Stimulated activated CD8-positive, alpha-beta memory T cell treated with anti-CD3 and anti-CD28 coated beads, Interleukin-12 subunit alpha, Interleukin-12 subunit beta, amount 100 ng/mL, for 1 hour (primary cell): ENCODE measurements at places on chromosomes 5 and 9.

DNA sequence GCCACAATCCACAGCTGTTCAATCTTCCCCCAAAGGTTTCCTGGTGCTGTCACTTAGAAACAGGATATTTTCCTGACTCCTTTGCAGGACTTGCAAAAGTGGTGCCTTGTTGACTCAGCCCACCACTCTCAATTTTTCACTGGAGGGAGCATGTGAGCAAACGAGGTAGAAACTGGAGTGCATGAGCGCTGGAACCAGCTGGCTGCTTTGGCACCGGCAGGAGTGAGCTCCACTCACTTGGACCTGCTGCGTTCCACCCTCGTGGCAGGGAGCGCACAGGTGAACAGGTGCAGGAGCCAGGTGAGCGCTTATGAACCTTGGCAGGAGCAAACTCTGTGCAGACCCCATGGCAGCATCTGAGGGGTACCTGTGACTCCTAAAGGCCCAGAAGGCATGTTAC is 364.1 kb upstream of the RORB start:
- no peak for DNase-seq

DNA sequence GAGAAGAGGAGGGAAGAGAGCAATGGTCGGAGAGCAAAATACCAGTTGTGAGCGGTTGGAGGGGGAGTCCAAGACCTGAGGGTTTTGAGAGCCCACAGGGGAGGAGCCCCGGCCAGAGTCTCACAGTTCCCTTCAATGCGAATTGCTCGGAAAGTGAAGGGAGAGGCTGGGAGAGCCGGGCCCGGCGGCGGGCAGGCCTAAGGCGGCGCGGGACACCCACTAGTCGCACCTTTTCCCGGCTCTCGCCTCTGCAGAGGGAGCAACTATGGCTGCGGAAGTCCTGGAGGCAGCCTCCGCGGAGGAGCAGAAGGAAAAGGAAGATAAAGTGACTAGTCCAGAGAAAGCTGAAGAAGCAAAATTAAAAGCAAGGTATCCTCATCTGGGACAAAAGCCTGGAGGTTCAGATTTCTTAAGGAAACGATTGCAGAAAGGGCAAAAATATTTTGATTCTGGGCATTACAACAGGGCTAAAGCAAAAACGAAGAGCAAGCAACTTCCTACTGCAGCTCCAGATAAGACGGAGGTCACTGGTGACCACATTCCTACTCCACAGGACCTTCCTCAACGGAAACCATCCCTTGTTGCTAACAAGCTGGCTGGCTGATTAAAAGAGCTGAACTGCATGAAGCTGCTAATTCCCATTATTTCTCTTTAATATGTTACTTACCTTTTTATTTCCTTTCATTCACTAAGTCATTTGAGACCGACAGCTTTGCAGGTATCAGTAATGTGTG is 6.5 kb upstream of the BTNL3 start:
- no peak for DNase-seq

GRCh38 chr5:66877843-66878242 is 281.6 kb downstream of the MAST4 start:
- DNase-seq: no peak

DNA sequence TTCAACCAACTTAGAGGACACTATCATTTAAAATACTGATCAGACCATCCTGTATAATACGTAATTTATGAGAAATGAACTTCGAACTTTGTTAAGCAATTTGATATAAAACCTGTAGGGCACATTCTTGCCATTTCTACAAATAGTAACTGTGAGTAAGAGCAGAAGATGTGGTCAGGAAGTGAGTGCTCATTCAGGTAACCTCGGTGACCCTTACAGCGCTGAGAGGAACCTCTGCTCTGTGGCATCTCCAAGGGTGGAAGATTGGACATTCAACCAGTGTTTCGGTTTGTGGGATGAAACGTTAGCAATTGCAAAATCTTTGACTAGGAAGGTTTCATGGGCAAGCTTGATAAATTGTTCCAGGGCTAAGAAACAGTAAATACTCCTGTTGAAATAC is 194.8 kb upstream of the IRX2 start:
- DNase-seq: no peak

GRCh38 chr5:159965031-159965837 is 43.7 kb upstream of the TTC1 start:
- no peak for DNase-seq

DNA sequence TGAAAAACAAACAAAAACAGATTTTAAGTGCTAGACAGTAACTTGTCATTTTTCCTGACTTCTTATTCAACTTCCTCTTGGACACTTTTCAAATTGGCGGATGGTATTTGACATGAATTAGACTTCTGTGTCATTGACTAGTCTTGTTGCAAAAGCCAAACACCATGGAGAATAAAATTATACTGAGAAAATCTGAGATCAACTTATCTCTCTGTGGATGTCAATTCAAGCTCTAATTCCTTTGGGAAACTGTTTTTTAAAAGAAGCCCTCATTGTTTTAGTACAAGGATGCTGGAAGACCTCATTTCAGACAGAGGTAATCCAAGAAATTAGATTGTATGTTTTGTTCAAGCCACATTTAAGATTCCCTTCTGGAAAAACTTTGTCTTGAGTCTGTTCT is 831.0 kb downstream of the SEMA5A start:
- DNase-seq: no peak

DNA sequence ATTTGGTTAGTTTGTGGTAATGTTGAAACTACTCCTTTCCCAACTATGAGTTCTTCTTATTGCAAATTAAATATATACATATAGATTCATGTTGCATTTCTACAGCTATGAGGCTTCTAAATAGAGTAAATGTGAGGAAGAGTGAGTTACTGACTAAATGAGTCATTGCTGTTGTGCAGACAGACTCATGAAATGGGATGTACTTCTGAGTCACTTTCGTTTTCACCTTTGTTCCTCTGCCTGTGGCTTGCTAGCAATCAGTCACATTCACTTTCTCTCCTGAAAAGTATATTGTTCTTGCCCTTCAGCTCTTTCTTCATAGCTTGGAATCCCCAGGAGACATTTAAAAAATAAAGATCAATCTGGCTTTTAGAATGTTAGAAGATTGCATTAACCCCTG is 295.5 kb upstream of the SMC2 start:
- no peak for DNase-seq

DNA sequence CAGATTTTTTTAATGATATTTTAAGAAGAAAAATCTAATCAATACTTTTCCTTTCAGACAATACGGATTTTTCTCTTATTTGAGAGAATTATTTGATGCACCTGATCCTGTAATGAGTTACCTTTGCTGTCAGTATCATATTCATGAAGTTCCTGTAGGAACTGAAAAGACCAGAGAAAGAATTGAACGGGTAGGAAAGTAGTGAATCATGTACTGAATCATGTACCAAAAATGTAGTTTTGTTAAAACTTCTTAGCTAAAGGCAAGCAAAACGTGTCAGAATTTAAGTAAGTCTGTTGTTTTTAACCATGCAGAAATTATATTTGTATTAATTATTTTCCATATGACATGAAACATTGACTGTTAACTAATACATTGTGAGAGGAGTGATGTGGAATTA is 56.6 kb downstream of the SMC5 start:
- DNase-seq: no peak

DNA sequence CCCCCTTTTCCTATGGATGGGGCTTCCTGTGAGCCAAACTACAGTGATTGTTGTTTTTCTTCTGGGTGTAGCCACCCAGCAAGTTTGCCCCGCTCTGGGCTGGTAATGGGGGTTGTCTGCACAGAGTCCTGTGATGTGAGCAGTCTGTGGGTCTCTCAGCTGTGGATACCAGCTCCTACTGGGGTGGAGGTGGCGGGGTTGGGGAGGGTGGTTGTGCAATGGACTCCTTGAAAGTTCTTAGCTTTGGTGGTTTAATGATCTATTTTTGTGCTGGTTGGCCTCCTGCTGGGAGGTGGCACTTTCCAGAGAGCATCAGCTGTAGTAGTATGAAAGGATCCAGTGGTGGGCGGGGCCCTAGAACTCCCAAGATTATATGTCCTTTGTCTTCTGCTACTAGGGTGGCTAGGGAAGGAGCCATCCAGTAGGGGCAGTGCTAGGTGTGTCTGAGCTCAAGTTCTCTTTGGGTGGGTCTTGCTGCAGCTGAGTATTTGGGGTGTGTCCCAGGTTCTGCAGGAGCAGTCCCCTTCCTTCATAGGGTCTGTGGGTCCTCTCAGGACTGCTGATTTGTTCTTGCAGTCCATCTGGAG is 275.6 kb upstream of the PAPPA start:
- DNase-seq: no peak

GRCh38 chr5:55509796-55510522 is 24.8 kb downstream of the PLPP1 start:
- no peak for DNase-seq

DNA sequence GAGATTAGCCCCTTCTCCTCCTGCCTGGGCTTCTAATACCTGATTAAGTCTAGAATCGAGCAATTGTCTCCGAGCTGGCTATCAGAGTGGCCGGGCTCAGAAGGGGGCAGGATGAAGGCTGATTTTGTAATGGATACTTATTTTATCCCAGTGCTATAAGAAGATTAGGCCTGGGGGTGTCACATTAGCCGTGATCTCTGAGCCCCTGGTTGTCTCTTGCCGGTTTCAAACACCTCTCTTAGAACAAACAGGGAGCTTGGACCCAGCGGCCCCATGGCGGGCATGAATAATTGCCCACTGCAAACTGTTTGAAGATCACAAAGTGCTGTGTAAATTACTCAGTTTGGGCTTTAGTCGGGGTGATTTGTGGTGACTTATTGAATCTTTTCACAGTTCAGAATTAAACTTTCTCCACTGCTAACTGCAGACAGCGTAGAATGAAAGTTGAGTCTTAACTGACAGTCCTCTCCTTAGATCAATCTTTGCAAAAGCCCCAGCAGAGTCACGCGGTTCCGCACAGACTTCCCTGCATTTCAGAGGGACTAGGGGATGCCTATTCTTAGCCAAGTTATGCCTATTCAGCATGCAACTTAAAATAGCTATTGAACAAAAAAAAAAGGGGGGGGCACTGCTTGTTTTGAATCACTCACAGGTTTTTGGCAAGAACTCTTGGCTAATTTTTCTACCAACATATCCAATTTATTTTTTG is 200.6 kb upstream of the IRX1 start:
- no peak for DNase-seq

GRCh38 chr5:173989432-173990082 is 587 bp downstream of the C5orf47 start:
- no peak for DNase-seq

GRCh38 chr5:65050140-65050539 is 281.4 kb downstream of the CWC27 start:
- DNase-seq: no peak

DNA sequence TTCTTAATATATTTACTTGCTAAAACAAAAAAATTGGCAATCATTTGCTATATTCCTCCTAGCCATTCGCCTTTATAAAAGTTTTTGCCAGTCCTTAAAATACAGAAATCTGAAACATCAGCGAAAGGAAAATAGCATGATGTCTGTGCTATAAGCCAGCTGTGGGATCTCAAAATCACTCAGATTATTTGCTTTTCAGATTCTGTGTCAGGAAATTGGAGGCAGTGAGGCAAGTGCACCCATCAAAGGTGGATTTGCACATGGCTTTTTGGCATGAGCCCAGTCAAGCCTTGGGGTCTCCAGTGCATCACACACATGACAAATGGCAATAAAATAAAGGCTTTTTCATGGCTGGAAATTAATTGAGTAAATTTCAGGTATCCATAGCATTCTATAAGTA is 196.8 kb upstream of the DAPK1 start:
- no peak for DNase-seq

GRCh38 chr9:136622538-136622948 is 40.2 kb upstream of the EGFL7 start:
- no peak for DNase-seq

DNA sequence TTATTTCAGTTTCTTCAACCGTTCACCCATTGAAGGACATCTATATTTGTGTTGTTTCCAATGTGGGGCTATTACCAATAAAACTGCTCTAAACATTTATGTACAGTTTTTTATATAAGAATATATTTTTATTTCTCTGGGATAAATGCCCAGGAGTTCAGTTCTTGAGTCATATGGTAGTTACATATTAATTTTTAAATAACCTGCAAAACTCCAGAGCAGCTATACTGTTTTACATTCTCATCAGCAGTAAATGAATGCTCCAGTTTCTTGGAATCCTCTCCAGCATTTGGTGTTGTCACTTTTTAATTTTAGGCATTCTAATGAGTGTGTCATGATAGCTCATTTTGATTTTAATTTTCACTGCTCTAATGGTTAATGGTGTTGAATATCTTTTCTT is 36.2 kb downstream of the CDK7 start:
- no peak for DNase-seq

- no peak for DNase-seq
These were observed 51.8 kb downstream of the WDR36 start for GRCh38 chr5:111143910-111144309.

GRCh38 chr5:143576711-143577484 is 173.4 kb upstream of the NR3C1 start:
- DNase-seq: no peak

DNA sequence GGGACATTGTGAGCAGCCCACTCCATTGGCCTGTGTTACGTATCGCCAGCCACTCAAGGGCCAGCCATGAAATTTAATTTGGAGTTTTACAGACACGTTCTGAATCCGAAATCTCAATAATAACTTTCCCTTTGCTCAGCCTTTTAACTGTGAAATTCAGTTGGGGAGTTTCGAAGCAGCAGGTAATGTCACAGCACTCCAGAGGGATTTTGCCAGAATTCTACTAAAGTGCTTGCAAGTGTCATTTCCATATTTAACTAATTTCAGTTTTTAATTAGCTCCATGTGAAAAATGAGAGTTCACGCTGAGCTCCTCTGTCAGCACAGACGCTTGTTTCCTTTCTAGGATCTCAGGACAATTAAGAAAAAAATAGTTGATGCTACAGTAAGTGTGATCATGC is 267.1 kb upstream of the WWC1 start:
- no peak for DNase-seq

- DNase-seq: no peak
These were observed 43.3 kb downstream of the ZNF618 start for GRCh38 chr9:113919382-113919781.

DNA sequence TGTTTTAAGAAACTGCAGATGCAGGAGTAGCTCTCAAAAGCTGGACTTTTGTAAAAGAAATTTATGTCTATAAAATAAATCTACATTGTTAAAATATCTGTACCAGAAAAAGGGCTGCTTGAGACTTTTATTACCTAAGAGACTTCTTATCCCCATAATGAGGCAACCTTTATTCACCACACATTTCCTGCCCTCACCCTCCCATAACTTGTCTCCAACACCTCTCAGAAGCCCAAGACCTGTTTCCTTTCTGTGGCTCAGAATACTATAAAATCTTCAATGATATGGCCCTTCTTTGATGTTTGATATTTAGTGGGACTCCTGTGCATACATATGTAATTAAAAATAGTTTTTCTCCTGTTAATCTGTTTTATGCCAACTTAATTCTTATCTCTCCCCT is 141.5 kb upstream of the FER start:
- no peak for DNase-seq

- no peak for DNase-seq
These were observed 387.1 kb upstream of the PAPPA start for GRCh38 chr9:115766370-115766955.
